Activated B cell treated with CpG ODN at 0.5 μM for 24 hours (primary cell): ENCODE measurements at places on chromosomes 5 and 9. TPM values are rescaled to one million over a fixed set of nuclear protein-coding genes. Genes with fewer than 3 reads are reported as not detected.

The GPR150 gene
- total RNA-seq: 0.60 and 1.1 TPM in 2 replicates

GRCh38 chr9:129095170-129095667, 14.3 kb downstream of the DOLPP1 start:
- no peaks in the 10 kb centered on the region for H3K4me1 ChIP-seq
- no peaks in the 10 kb centered on the region for H3K27me3 ChIP-seq
- H3K36me3 ChIP-seq: peaks cover 7% of the 10 kb centered on the region
- DNase-seq: no peak

The SLC6A3 gene
- 1.4 and 2.0 TPM in 2 replicates for total RNA-seq

DNA sequence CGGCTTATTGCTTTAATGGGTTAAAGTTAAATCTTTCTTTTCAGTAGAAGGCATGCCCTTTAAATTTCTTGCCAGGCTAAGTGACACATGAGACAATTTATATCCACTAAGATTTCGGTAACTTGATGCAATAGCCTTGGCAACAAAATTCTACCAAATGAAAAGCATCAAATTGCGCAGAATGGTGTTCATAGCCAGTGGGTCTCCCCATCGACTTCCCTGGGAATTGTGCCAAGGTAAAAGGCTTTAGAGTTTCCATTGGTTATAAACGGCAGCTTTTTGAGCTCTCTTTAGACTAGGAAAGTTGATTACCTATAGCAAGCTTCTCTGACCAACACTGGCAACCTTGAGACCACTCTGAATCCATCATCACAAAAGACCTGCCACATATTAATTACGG, 358.4 kb downstream of the ARRDC3 start:
- H3K4me1 ChIP-seq: no peaks in the 10 kb centered on the region
- H3K36me3 ChIP-seq: no peaks in the 10 kb centered on the region
- no peak overlapping the region for H3K4me3 ChIP-seq
- no peak for DNase-seq
- H3K27me3 ChIP-seq: peaks cover under 1% of the 10 kb centered on the region

The FOXD4L4 gene
- 0.29 and 0.39 TPM in 2 replicates for total RNA-seq

The VCAN gene
- total RNA-seq: 0.16 and 0.22 TPM in 2 replicates

The RPS23 gene
- total RNA-seq: 4,125 and 4,753 TPM in 2 replicates

- no peak for DNase-seq
- H3K4me3 ChIP-seq: no peak overlapping the region
- no peak overlapping the region for H3K27ac ChIP-seq
- H3K36me3 ChIP-seq: no peaks in the 10 kb centered on the region
- H3K27me3 ChIP-seq: no peaks in the 10 kb centered on the region
- H3K4me1 ChIP-seq: no peaks in the 10 kb centered on the region
These were observed 351.0 kb downstream of the PRELID2 start for GRCh38 chr5:145484158-145484557.

- no peak overlapping the region for H3K27ac ChIP-seq
- no peaks in the 10 kb centered on the region for H3K4me1 ChIP-seq
- no peaks in the 10 kb centered on the region for H3K36me3 ChIP-seq
- H3K27me3 ChIP-seq: peaks cover 7% of the 10 kb centered on the region
- DNase-seq: no peak
These were observed 44.6 kb downstream of the ADAMTS2 start for GRCh38 chr5:179300581-179301180.

DNA sequence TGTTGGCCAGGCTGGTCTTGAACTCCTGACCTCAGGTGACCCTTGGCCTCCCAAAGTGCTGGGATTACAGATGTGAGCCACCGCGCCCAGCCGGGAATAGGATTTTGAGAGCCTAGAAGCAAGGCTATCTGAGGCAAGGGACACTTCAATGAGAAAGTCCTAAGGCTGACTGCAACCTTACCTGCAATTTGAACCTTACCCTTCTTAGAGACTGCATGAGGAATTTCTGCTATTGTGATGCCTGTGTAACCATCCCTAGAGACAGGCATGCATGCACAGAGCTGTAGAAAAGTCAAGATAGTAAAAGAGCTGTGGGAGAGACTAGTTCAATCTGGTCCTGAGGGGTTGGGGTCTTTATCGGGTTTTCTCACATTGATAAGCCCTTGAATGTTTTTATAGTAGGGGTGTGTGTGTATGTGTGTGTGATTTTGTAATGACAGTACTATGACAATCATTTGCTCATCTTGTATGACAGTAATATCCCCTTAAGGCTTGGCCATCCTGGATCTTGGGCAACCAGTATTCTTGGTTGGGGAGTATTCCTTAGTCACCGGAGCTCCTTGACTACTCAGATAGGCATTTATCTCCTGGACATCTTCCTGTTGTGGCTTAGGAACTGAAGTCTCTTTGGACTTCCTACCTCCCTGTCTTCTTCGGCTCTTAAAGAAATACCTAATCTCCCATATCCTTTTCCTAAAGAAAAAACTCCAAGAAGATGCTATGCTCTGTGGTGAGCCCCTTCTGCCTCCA, 11.2 kb downstream of the DNAJB5 start:
- peaks cover 6% of the 10 kb centered on the region for H3K36me3 ChIP-seq
- H3K4me1 ChIP-seq: peaks cover 17% of the 10 kb centered on the region
- no peak overlapping the region for H3K4me3 ChIP-seq
- no peaks in the 10 kb centered on the region for H3K27me3 ChIP-seq

GRCh38 chr5:82676661-82677060, 398.5 kb upstream of the RPS23 start:
- no peak for DNase-seq
- no peak overlapping the region for H3K4me3 ChIP-seq
- peaks cover 3% of the 10 kb centered on the region for H3K27me3 ChIP-seq
- no peaks in the 10 kb centered on the region for H3K36me3 ChIP-seq
- H3K4me1 ChIP-seq: no peaks in the 10 kb centered on the region

The WHRN gene
- 12.4 and 14.5 TPM in 2 replicates for total RNA-seq

- peak overlapping the region; percentile 79 for H3K27ac ChIP-seq
- peak; percentile 31 for DNase-seq
- peaks cover 43% of the 10 kb centered on the region for H3K4me1 ChIP-seq
- no peaks in the 10 kb centered on the region for H3K36me3 ChIP-seq
- H3K4me3 ChIP-seq: peak overlapping the region; percentile 67
These were observed 293.0 kb downstream of the ZNF608 start for GRCh38 chr5:124453221-124454051.

The PCDHA12 gene
- not detected in 2 replicates for total RNA-seq

DNA sequence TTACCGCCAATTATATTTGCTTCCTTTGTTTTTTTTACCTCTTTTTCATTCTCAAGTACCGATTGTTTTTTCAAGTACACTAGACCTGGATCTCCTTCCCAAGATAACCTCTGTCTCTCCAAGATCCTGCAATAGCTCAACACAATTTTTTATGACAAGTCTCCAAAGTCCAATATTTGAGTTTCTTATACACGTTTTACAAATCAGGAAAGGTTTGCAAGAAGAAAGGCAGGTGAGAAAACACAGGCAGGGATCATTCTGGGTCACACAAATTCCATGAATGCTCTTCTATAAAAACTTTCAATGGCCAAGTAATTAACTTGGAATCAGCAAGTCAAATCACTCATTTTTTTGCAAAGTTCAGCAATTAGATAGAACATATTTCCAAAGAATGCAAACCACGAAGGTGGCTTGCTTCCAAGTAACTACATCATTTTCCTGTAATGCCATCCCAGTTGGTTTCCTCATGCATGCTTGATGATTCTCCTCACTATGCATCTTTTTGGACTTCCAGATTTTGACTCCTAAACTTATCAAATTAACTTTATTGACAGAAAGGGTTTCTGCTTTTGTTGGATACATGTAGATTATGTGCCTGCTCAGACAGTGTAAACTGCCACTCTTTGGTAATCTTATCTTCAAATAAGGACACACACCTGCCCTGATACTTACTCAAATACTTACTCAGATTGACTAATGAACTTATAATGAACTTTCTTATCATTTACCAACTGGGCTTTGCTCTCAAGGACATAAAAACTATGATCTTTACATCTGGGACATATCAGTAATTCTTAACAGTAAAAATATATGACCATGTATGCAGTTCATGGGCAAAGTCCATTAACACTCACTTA, 24.7 kb upstream of the IFNE start:
- H3K27ac ChIP-seq: no peak overlapping the region
- peaks cover 5% of the 10 kb centered on the region for H3K27me3 ChIP-seq
- no peak overlapping the region for H3K4me3 ChIP-seq
- no peaks in the 10 kb centered on the region for H3K36me3 ChIP-seq

The DOLK gene
- 9.0 and 10.3 TPM in 2 replicates for total RNA-seq

DNA sequence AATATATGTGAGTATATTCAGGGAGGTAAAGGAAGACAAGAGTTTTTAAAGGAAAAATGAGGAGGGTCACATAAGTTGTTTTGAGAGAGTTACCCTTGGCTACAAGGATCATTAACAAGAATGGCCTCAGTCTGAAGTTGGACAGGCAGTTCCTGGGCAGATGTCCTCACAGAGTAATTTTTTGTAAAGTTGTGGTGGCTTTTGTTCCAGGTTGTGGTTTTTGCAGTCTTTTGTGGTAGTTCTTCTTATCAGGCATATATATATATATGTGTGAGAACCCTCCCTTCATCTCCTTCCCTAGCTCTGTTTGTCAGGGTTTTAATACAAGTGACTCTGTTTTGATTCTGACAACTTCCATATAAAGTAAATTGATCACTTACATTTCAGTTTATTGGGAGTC, 60.0 kb downstream of the CSNK1G3 start:
- H3K4me1 ChIP-seq: peaks cover 25% of the 10 kb centered on the region
- H3K36me3 ChIP-seq: peaks cover 41% of the 10 kb centered on the region
- H3K27ac ChIP-seq: peak overlapping the region; percentile 56
- no peak overlapping the region for H3K4me3 ChIP-seq
- no peak for DNase-seq
- no peaks in the 10 kb centered on the region for H3K27me3 ChIP-seq

The IL3 gene
- not detected in 2 replicates for total RNA-seq

GRCh38 chr9:113005777-113006176, 6.2 kb downstream of the ZNF883 start:
- no peaks in the 10 kb centered on the region for H3K4me1 ChIP-seq
- DNase-seq: no peak
- peaks cover 1% of the 10 kb centered on the region for H3K27me3 ChIP-seq

GRCh38 chr5:149429839-149430721, 51.0 kb upstream of the IL17B start:
- H3K27me3 ChIP-seq: peaks cover 11% of the 10 kb centered on the region
- no peaks in the 10 kb centered on the region for H3K36me3 ChIP-seq
- no peak for DNase-seq
- no peak overlapping the region for H3K27ac ChIP-seq
- H3K4me3 ChIP-seq: no peak overlapping the region
- no peaks in the 10 kb centered on the region for H3K4me1 ChIP-seq

The TAF11L5 gene
- total RNA-seq: not detected in 2 replicates

The TMC1 gene
- not detected in 2 replicates for total RNA-seq

GRCh38 chr9:99807276-99807852, 14.3 kb upstream of the NR4A3 start:
- H3K27ac ChIP-seq: peak overlapping the region; percentile 5
- H3K36me3 ChIP-seq: peaks cover 18% of the 10 kb centered on the region
- no peaks in the 10 kb centered on the region for H3K27me3 ChIP-seq
- no peak overlapping the region for H3K4me3 ChIP-seq
- peaks cover 28% of the 10 kb centered on the region for H3K4me1 ChIP-seq
- DNase-seq: no peak

- no peaks in the 10 kb centered on the region for H3K27me3 ChIP-seq
These were observed 28.1 kb downstream of the ATOX1 start for GRCh38 chr5:151730381-151730780.

The AUH gene
- total RNA-seq: 11.1 and 14.0 TPM in 2 replicates

The SPINK7 gene
- not detected in 2 replicates for total RNA-seq

GRCh38 chr9:94173632-94174031, 85.5 kb upstream of the ZNF169 start:
- peaks cover 54% of the 10 kb centered on the region for H3K36me3 ChIP-seq
- H3K4me1 ChIP-seq: peaks cover 77% of the 10 kb centered on the region

DNA sequence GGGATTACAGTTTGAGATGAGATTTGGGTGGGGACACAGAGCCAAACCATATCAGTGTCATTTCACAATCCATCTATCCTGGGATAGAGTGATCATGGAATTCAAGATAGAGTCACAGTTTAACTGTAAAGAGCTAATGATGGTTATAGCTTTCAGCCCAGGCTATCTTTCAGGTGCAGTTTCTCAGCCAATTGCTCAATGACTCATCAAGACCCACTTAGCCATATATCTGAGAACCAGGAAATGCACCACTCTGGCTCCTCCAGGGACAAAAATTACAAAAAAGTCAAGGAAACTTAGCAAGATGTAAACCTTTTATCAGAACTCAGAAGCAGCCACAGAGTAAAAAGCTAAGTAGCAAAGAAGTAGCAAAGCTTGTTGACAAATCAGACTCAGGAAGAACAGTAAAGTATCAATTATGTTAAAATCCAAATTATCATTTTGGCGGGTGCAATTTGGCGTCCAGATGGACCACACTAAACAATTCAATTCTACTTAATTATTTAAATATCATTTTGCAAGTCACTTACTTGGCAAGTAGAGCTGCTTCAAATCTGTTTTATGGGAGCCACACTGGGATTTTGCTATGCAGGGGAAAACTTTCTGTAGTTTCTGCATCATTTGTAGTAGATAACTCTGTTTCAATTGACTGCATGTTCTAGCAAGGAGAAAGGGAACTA, 169.4 kb downstream of the TLE1 start:
- H3K4me1 ChIP-seq: peaks cover 7% of the 10 kb centered on the region
- no peak for DNase-seq
- no peak overlapping the region for H3K4me3 ChIP-seq
- H3K27ac ChIP-seq: no peak overlapping the region

GRCh38 chr5:174675916-174676315, 48.5 kb upstream of the MSX2 start:
- H3K4me1 ChIP-seq: no peaks in the 10 kb centered on the region
- no peaks in the 10 kb centered on the region for H3K36me3 ChIP-seq
- H3K27me3 ChIP-seq: no peaks in the 10 kb centered on the region
- no peak for DNase-seq

DNA sequence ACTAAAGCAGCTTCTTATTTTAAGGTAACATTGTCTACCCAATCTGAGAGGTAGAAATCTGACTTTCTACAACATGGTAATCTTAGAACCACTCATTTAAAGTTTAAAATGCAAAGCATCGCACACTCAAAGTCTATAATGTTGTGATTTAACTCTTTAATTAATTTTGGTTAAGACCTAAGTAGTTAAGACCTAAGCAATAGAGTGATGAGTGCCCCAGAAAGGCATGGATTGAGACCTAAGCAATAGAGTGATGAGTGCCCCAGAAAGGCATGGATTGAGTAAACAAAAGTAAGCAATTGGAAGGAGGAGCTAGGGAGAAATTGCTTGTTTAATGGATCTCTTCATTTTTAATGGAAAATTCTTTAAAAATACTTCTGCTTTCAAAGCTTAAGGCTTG, 86.8 kb downstream of the NLN start:
- no peak for DNase-seq
- H3K36me3 ChIP-seq: peaks cover 30% of the 10 kb centered on the region
- no peak overlapping the region for H3K4me3 ChIP-seq
- H3K27me3 ChIP-seq: no peaks in the 10 kb centered on the region
- no peak overlapping the region for H3K27ac ChIP-seq

GRCh38 chr9:98821831-98822230, 14.4 kb downstream of the GALNT12 start:
- no peak overlapping the region for H3K27ac ChIP-seq
- no peak for DNase-seq
- H3K4me3 ChIP-seq: no peak overlapping the region
- H3K27me3 ChIP-seq: no peaks in the 10 kb centered on the region

The C9 gene
- total RNA-seq: not detected in 2 replicates
